ENCODE measurements at places on chromosomes 12 and 14.

- no peak for DNase-seq
Measured at GRCh38 chr14:23707415-23707814, 71.3 kb downstream of the DHRS2 start.

GRCh38 chr14:52235866-52236510 lies 31.5 kb upstream of the PTGDR start:
- no peak for DNase-seq

- no peak for DNase-seq
Measured at GRCh38 chr14:33564774-33565630, 385.9 kb downstream of the EGLN3 start.

DNA sequence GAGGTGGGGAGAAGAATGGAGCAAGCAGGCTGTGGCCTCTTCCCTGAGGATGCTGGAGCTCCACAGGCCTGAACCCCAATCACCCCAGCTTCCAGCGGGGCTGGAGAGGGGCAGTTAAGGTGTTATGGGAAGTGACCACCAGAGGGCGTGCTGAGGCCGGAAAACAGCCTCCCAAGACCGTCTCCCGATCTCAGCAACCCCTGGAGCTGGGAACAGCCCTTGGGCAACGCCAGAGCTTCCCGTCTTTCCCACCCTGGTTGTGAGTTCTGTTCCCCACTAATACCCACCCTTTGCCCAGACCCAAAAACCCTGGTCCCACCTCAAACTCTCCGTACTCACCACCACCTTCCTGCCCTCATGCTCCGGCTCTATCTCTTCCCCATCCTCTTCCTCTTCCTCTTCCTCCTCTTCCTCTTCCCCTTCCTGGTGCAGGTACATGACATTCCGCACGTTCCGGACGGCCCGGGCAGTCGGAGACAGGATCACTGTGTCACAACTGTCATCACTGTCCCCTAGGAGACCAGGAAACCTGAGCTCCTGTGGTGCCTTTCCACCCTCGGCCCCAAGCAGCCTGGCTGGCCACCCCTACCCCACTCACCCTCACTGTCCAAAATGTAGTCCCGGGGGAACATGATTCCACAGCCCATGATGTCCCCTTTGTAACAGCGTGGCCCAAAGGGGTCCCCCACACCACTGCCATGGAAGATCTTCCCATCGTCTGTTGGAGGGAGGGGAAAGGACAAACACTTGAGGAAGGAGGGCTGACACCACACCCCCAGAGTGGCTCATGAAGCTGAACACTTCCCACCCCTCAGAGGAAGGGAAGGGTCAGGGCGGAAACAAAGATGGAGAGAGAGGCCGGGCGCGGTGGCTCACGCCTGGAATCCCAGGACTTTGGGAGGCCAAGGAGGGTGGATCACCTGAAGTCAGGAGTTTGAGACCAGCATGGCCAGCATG lies 12.9 kb downstream of the SPRYD3 start:
- peak; percentile 92 for DNase-seq

DNA sequence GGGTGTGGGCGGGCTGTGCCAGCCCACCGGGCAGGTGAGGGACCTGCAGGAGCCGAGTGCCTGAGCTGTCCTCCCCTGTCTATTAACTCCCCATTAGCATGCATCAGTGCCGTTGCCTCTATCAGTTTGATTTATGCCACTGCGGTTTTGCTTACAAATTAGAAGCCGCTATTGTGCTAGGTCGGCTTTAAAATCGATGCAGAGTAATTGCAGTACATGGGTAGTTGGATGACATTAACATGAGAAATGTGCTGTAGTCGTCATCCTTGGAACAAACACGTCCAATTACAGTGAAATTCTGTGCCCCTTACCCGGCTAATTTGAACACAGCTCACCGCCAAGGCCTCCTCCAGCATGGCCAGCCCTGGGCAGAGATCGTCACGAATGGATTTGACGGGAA lies 145.8 kb downstream of the TSPAN9 start:
- DNase-seq = no peak

- no peak for DNase-seq
Measured at GRCh38 chr14:67934087-67934486, 114.5 kb downstream of the RAD51B start.

- no peak for DNase-seq
Measured at GRCh38 chr14:87829543-87829942, 163.4 kb downstream of the GALC start.

DNA sequence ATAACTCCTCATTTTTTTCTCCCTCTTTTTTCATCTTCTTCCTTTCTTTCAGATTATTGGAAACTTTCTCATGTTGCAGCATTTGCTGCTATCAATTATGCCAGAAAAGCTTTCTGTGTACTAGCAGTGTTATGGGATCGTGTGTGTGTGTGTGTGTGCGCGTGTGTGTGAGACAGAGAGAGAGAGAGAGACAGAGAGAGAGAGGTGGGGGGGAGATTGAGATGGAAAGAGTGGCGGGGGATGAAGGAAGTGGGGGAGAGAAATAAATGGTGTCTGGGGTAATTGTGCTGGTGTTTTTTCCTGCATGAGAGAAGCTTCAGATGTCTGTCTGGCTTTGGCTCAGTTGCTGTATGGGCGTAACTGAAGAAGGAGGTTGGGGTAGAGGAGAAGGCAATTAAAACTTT lies 268.9 kb downstream of the RAD51B start:
- no peak for DNase-seq

- peak; percentile 68 for DNase-seq
Measured at GRCh38 chr14:67240168-67240932, 885 bp upstream of the PALS1 start.

DNA sequence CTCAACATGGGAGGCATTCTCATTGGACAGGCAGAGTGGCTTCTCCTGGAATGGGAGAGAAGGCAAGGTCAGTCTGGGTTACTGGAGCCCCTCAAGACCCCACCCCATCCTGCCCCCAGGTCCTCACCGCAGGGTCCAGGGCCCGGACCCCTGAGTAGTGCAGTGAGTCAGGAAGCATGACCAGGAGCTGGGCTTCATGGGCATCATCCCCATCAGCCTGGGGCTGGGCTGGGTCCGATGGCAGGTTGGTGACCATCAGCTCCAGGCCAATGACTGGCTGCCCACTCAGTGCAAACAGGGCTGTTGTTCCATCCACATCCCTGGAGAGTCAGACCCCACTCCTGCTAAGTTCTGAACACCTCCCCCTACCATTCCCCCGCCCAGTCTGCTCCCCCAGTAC lies 13.1 kb downstream of the ITGA7 start:
- no peak for DNase-seq

- DNase-seq = peak; percentile 80
Measured at GRCh38 chr14:104795781-104796686, 486 bp upstream of the AKT1 start.

DNA sequence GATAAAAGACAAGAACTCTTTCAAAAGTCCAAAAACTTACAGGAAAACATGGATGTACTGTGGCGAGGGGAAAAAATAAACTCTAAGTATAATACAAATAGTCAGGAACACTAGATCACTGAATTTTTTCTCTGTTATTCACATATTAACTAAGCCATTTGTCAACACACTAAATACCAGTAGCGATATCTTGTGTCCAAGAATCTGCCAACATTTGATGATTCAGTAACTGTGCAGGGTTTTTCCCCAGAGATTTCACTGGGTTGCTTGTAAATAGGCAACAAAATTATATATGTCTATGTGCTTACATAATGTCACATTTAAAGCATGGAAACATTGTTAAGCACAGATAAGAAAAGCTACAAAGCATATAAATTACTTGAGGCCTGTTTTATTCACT lies 205.9 kb downstream of the KIF21A start:
- no peak for DNase-seq

DNA sequence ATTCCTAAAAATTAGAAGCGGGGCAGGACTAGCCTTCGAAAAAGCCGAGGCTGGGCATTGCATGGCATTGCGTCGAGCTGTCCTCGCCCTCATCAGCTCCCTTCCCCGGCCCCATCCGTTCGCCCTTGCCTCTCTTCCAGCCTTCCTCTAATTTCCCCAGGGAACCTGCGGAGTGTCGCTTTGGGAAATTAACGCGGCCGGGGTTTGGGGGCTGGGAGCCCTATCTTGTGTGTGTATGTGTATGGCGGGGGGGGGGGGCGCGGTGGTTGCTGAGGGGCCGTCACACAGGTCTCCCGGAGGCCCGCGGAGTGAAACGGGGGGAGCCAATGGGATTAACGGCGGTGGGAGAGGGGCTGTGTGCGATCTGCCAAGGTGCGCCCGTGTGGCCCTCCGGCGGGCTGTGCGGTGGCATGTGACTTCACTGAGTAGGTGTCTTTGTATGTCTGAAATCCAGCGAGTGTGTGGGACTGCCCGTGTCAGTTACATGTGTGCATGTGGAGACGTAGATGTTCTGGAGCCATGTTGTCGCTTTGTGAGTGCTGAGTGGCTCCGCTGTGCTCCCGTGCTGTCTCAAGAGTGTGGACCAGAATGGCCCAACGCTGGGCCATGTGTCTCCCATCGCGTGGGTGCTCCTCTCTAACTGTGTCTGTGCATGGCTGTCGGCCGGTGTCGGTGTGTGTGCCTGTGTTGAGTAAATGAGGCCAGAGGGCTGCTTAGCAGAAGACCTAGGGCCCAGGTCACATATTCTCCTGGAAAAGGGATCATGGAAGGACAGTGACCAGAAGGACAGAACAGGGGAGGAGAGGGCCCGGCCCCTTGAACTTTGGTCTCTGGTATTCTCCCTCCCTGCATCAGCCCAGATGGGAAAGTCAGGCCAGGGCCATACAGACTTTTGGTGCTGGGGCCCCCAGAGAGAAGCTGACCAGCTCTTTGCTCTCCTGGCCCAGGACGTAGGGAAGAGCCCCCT lies 1.5 kb downstream of the PTMS start:
- no peak for DNase-seq

- no peak for DNase-seq
Measured at GRCh38 chr14:23053426-23053825, 3.9 kb downstream of the CDH24 start.

DNA sequence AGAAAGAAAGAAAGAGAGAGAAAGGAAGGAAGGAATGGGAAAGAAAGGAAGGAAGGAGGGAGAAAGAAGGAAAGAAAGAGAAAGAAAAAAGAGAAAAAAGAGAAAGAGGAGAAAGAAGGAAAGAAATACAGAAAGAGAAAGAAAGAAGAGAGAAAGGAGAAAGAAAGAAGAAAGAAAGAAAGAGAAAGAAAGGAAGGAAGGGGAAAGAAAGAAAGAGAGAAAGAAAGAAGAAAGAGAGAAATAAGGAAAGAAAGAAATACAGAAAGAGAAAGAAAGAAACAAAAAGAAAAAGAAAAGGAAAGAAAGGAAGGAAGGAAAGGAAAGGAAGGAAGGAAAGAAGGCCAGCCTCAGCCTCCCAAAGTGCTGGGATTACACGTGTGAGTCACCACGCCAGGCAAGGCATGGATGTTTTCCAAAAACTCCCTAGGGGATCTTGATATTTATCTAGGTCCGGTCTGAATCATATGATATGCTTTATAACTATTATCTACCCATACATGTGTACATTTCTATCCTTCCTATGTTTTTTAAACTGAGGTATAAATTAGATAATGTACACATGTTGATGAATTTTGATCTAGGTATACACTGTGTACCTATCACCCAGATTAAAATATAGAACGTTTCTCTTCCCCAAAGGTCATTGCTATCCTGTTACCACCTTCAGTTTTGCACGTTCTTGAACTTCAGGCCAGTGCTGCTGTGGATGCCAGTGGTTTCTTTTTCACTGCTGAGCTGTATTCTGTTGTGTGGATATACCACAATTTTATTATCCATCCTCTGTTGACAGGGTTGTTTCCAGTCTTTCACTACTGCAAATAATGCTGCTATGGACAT lies 177.9 kb downstream of the RBM19 start:
- no peak for DNase-seq

DNA sequence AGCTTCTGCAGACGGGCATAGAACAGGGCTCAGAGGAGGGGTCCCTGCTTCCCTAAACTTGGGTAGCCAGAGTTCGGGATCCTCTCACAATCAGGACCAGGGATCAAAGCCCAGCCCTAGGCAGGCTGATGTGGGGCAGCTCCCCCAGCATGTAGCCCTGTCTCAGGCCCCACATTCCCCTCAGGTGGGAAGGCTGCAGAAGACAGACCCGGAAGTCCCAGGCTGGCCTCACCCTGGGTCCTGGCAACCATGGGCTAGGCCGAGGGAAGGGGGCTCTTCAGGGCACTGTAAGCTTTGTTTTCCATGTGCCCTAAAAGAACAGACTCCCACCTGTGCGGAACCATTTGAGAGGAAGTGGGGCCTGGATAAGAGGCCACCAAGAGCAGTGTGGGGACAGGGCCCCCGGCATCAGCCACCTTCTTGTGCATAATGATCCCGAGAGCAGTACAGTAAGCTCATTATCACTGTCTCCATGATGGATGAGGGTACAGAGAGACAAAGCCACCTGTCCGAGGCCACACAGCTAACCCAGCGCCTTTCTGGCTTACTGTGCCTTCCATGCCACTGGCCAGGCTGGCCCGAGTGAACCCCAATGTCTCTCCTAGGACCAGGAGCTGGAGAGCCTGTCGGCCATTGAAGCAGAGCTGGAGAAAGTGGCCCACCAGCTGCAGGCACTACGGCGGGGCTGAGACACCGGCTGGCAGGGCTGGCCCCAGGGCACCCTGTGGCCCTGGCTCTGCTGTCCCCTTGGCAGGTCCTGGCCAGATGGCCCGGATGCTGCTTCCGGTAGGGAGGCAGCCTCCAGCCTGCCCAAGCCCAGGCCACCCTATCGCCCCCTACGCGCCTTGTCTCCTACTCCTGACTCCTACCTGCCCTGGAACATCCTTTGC lies 11.5 kb downstream of the CHGA start:
- no peak for DNase-seq

DNA sequence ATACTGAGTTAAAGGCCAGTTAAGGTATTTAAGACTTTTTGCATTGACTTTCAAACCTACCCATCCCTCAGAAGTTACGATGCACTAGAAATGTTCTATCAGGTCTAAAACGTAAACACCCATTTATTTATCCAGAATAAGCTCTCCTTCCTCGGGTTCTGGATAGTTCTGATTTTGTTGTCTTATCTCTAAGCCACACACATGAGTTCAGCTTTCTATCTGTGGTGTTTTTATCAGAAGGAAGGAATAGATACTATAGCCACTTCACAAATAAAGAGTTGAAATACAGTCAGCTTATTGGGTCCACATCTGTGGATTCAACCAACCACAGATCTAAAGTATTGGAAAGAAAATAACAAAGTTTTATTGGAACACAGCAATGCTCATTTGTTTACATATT lies 5.4 kb downstream of the SFSWAP start:
- no peak for DNase-seq

All from activated CD8-positive, alpha-beta memory T cell treated with anti-CD3 and anti-CD28 coated beads, Interleukin-2, amount 50 U/mL, for 48 hours (primary cell).